Activated gamma-delta T cell treated with Interleukin-2 at 50 U/mL for 16 hours (primary cell): ENCODE measurements at places on chromosomes 3 and 15.

DNA sequence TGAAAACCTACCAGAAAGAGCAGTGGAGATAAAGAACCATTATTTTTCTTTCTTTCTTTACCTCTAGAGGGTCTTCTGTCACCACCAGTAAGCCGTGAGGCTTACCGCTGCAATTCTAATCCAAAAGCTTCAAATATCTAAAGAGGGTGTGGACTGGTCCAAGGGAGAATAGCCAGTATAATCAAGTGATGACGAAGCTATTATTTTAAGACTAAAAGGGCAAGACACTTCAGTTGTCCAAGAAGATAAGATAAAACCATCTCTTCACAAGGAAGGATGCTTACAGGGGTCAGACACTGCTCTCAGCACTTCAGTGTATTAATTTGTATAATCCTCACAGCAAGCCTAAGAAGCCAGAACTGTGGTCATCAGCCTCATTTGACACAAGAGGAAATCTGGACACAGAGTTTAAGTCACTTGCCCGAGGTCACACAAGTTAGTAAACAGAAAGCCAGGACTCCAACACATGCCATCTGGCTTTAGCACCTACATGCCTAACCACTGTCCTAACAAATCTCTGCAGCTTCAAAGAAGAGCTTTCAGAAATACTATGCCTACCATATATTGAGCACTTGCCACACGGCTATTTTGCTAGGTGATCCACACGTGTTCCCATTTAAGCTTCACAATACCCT lies 14.6 kb downstream of the HDC start:
- DNase-seq = no peak

DNA sequence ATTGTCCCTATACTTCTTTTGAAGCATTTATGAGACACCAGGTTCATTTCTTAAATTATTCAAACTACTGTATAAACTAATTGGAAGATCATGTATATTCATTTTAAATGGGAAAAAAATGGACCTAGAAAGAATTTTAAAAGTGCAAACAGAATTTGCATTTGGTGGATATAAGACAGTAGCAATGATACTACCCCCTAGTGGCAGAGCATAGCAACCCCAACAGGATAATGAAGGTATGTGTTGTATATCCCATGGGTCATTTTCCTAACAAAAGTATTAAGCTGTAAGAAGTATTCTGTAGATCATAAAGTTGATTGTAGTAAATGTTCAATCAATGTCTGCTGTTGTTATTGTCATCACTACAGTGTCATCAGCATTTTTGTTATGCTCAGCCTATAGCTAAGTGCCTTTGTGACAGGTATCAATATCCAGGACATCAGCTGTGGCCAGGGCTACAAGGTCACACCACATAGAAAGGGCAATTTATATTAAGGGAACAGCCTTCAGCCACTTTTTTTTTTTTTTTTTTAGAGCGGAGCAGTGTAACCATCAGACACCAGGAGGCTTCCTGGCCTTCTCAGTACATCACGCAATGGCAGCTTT lies 175.8 kb downstream of the FOXB1 start:
- peak; percentile 31 for DNase-seq

DNA sequence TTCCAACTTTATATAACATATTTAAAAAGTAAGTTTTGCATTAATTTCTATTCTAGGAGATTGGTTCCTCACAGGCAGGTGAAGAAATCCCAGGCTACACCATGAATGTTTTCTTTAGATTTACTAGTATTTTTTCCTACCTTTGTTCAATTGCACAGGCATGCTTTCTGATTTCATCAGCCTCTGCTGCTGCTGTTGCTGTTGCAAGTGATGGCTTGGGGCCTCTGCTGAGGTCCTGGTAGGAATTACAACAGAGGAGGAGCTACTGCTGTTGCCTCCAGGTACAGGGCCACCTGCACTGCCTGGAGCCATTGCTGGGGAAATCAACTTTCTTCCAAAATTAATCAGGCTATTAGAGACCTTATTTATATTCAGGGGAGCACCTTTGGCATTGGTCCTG lies 353.3 kb downstream of the PLCL2 start:
- DNase-seq = no peak

DNA sequence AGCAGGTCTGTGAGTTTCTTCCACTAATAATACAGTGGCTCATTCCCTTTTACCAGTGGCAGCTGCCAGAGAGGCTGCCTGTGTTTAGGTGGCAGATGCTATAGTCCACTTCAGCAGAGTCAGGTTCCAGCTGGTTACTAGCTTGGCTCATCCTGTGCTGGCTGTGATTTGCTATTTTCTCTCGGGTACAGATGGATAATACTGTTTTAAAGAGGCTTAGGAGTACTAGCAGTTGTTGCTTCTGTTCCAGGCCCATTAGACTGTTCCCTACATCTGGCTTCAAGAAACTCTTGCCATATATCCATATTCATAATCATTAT lies 41.0 kb downstream of the ZNF609 start:
- no peak for DNase-seq

DNA sequence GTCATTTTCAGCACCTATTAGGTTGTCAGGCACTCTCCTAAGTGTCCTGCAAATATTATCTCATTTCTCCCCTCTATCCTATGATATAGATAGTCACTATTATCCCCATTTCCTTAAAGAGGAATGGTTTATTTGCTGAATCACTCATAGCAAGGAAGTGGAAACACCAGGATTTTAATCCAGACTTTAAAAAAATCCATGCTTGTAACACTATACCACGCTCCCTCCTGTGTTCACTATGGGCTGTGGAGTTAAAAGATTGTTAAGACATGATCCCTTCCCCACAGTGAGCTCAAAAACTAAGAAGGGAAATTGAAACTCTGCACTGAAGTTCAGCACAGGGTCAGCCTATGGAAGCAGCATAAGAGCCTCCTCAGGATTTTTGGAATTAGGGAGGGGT lies 60.2 kb downstream of the TMEM39A start:
- no peak for DNase-seq
